ENCODE measurements at places on chromosomes 12 and 14.

- peak; percentile 43 for DNase-seq
Measured at GRCh38 chr14:31930493-31931240, 146.4 kb upstream of the ARHGAP5 start.

DNA sequence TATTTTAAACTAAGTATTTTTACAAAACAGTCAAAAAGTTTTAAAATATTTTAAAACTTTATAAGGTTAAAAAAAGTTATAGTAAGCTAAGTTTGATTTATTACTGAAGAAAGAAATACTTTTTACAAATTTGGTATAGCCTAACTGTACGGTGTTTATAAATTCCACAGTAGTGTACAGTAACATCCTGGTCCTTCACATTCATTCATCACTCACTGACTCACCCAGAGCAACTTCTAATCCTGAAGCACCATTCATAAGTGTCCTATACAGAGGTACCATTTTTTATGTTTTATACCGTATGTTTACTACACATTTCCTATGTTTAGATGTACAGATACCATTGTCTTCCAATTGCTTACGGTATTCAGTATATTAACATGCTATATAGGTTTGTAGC, 170.0 kb downstream of the KLHL28 start:
- DNase-seq, result no peak

DNA sequence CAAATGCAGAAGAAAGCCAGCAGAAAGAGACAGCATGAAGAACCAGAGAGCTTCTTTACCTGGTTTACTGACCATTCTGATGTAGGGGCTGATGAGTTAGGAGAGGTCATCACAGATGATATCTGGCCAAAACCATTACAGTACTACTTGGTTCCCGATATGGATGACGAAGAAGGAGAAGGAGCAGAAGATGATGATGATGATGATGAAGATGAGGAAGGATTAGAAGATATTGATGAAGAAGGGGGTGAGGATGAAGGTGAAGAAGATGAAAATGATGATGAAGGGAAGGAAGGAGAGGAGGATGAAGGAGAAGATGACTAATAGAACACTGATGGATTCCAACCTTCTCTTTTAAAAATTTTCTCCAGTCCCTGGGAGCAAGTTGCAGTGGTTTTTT, 178.2 kb upstream of the CRY1 start:
- DNase-seq, result no peak

DNA sequence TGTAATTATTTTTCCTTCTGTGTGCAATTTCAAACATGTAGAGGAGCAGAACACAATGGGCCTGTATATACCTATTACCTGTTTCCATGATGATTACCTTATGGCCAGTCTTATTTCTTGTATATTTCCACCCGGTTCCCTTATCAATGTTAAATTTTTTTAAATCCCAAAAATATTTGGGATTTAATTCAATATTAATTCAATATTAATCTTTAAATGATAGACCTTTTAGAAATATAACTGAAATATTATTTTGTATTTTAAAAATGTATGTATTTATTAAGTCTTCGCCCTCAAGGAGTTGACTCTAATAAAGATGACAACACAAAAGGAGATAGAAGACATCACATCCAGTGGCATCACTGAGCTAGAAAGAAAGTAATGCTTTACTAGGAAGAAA, 607 bp upstream of the KRT6C start:
- no peak for DNase-seq

DNA sequence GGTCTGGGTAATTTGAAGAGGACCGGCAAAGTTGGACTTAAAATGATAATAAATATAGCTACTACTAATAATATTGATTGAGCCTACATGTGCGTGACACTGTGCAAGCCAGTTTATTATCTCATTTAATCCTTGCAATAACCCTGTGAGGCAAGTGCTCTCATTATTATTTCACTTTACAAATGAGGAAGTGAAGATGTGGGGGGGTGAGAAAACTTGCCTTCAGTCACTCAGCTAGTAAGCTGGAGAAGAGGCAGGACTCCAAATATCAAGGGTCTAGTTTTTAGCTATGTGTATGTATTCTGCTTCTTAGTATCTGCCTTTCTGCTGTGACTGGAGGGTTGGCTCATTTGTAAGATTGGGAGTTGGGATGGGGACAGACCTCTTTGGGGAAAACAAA, 39.2 kb downstream of the NPAS3 start:
- no peak for DNase-seq

DNA sequence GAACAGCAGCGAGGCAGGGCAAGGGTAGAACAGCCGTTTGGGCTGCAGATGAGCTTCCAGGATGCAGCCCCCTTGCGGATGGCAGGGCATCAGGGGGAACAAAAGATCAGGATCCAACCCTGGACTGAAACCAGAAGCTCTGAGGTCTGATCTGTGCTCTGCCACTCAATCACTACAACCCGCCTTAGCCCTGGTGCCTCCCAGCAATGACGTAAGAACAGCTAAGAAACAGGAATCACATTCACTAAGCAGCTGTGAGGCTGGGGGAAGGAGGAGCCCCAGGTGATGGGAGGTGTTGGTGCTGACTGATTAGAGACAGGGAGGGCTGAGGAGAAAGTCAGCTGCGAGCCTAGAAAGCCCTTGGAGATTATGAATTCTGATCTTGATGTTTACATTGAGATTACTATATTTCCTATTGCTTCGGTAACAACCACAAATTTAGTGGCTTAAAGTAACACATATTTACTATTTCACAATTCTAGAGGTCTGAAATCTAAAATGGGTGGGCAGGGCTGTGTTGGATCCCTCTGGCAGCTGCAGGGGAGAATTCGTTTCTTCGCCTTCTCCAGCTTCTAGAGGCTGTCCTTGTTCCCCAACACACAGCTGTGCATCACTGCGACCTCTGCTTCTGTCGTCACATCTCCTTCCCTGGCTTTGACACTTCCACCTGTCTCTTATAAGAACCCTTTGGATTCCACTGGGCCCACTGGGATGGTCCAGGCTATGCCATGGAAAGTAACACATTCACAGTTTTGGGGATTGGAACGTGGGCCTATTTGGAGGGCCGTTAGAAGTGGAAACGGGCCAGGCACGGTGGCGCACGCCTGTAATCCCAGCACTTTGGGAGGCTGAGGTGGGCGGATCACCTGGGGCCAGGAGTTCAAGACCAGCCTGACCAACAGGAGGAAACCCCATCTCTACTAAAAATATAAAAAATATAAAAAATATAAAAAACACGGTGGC, 6.1 kb upstream of the CD9 start:
- DNase-seq, result no peak

- DNase-seq, result no peak
Measured at GRCh38 chr12:81252228-81252627, 174.3 kb downstream of the ACSS3 start.

GRCh38 chr12:20486233-20486632, 117.9 kb downstream of the PDE3A start:
- no peak for DNase-seq

GRCh38 chr12:66066137-66066928, 64.2 kb downstream of the LLPH start:
- DNase-seq, result peak; percentile 22

DNA sequence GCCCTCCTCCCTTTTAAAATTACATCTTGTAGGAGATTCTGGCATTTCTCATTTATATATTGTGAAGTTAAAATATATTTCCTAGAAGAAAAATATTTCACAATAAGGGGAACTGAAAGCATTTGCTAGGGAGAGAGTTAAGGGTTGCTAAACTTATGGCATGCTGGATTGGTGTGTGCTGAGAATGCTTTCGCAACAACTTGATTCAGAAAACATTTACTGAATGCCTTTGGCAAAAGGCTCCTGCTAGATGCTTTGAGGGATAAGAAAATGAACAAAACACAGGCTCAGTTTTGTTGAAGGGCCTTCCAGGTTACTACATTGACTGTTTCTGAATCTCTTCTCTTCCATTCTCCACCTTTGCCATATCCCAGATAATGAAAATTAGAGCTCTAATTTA, 67.5 kb downstream of the DIP2B start:
- DNase-seq, result no peak

- no peak for DNase-seq
Measured at GRCh38 chr12:124780752-124781685, 82.6 kb downstream of the SCARB1 start.

DNA sequence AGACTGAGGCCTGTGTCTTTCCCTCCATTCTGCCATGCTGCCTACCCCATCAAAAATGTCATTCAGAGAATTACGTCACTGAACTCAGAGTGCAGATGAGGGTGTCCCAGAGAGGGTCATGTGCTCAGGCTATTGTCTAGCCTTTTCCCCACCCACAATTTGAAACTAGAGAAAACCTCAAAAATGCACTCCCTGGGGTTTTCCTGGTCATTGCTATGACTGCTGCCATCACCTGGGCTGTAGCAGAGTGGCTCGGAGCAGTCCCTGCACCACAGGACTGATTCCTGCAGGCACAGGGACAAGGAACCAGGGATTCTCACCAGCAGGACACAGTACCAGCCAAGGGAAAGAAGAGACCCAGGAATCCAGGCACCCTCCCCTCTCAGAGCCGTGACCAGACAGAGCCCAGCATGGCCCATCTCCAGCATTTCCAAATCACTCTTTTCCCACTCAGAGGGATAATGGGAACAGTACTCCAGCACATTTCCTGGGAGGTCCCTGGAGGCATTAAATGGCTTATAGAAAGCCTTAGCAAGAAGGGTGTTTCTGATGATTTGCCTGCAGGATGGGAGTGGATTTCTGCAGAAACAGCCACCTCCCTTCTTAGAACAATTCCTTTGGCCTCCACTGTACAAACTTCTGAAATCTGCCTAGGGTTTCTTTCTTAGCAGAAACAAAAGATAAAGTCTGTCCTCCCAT, 45.9 kb downstream of the VWF start:
- no peak for DNase-seq

DNA sequence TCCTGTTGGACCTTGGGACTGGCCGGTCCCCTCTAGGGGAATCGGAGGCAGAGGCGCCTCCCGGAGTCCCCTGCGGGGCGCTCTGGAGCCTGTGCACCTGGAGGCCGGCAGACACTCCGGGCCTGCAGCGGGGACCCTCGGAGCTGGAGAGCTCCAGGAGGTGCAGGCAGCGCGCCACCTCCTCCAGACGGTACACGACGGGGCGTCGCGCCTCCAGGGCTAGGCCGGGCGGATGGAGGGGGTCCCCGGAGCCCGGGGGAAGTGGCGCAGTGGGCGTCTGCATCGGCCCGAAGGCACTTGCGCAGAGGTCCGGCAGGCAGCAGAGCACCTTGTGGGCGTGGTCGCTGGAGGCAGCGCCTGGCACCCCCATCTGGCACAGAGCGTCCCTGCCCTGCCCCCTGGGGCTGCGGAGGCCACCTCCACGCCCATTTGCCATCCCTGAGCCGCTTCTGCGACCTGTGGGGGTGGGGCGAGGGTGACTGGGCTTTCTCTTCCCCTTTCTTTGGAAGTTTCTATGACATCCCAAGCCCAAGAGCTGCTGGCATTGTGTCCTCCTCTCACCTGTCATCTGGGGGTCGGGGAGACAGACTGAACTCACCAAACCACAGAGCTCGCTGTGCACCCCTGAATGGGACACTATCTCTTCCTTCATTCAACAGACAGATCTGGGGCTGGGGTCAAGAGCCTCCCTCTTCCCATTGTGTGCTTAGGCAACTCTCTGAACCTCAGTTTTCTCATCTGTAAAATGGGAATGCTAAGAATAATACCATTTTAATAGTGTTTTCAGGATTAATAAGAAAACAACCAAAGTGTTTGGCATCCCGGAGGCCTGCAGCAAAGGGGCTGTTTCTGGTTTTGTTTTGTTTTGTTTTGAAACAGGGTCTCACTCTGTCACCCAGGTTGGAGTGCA, 37.5 kb upstream of the CORO1C start:
- no peak for DNase-seq

DNA sequence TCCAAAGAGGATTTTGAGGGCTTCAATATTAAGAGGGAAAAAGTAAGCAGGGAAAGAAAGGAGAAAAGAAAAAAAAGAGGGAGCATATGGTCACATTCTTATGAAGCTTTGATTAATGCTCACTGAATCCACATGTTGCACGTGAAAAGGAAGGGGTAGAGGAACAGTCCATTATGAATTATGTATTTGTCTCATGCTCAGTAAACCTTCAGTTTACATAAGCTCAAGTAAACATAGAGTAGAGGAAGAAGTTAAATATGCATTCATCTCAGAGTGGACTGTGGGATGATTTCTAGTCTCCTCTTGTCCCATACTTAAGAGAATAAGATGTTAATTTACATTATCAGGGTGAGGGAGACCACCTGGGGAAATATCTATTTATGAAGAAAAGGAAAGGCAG, 334.5 kb downstream of the IPO8 start:
- no peak for DNase-seq

GRCh38 chr12:104957719-104958000, 430 bp downstream of the SLC41A2 start:
- no peak for DNase-seq

DNA sequence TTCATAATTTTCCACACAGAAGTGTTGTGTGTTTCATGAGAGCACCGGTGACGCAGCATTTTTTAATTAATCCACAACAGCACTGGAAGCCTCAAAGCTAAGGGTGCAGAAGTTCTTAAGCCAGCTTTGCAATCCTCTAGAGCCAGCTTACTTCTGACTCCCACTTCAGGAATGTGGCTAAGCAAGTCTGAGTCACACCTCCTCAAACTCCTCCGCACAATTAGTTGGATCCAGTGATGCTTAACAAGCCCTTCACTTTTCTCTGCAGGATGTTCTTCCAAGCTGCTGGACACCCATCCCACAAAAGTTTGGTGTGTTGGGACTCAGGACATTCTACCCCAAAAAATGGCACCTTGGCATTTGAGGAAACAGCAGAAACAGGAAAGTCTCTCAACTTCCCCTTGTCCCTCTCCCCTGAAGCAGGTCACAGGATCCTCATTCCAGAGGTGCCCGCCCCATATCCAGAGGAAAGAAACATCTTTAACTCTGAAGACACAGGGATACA, 210.0 kb downstream of the PPM1H start:
- DNase-seq, result peak; percentile 96

DNA sequence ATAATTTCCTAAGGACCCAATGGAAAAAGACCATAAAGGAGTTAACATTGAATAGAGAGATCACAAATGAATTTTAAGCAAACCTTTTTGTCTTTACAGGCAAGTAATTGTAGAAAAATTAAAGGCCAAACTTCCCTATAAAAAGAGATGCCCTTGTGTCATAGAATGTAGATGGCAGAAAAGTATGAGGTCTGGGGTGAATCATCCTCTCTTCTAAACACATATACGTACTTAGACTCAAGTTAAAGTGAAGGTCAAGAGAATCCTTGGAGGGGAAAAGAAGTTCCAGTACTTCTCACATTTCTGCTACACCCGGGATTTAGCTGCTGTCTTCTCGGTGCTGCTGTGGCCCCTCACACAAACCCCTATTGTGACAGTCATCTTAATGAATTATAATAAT, 116.2 kb upstream of the ARID2 start:
- DNase-seq, result no peak

DNA sequence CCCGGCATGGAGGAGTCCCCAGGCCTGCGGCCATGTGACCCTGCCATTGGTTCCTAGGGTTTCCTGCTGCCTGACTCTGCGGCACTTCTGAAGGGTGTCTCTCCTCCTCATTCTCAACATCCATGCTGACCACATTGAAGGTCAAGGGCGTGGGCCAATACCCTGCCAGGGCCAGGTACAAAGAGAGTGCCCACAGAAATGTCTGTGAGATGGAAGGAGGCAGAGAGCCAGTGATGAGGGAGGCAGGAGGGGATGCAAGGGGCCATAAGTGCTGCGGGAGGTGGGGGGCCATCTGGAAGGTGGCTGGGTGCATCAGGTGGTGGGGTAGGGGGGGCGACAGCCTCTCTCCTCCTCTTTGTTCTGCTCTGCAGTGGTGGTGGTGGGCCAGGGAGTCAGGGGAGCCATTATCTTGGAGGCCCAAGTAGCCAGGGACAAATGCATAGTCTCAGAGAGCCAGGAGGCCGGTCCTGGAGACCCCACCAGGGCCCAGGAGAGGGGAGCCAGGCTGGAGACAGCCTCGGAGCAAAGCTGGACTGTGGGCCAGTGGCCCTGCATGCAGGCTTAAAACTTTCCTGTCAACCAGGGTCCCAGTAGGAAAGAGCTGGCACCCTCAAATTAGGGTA, 13.0 kb upstream of the CDC42BPB start:
- DNase-seq, result no peak

All from kidney glomerular epithelial cell (primary cell).